Stimulated activated CD4-positive, alpha-beta T cell treated with anti-CD3 and anti-CD28 coated beads, Interleukin-15, amount 100 ng/mL, for 1 hour (primary cell): ENCODE measurements at places on chromosomes 16 and 17.

DNA sequence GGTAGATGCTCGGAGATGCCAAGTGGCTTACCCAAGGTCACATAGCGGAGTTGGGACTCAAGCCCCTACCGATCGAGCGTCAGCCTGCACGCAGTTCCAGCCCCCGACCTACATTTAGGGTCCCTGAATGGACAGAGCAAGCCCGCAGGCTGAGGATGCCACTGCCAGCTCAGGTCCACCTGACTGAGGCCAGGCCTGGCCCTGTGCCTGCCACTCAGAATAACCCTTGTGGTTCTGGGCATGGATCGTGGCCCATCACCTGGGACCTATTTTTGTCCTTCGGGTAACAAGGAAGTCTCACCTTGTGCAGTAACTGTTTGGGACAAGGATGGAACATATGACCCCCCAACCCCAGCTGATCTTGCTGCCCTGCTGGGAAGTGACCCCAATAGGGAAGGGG lies 17.1 kb downstream of the CDH16 start:
- DNase-seq = no peak

DNA sequence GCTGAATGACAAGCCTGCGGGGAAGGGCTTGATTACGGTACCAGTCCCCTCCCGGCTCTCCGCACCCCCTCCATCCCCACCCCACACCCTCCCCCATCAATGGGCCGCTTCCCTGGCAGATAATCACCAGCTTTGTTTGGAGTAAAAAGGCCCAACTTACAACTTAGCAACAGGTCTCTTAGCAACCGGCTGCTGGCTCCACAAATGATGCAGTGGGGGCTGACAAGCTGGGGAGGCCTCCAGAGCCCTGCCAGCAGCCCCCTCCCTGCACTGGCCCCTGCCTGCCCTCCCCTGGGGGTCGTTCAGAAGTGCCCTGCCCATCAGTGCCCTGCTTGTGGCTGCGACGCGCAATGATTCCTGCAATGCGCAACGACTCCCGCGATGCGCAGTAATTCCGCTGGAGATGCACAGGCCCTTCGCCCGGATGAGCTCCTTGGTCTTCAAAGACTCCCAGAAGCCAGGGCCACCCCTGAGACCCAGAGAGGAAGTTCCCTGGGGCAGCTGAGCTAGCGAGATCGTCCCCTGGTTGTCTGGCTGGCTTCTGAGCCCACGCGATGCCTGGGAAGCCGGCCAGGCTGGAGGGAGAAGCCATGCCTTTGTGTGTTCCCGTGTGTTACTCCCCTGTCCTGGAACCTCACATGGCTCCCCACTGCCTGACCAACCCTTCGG lies 23.3 kb downstream of the CPNE2 start:
- DNase-seq = no peak

- no peak for DNase-seq
Observed at GRCh38 chr16:49183911-49184310, 97.7 kb downstream of the CBLN1 start.

DNA sequence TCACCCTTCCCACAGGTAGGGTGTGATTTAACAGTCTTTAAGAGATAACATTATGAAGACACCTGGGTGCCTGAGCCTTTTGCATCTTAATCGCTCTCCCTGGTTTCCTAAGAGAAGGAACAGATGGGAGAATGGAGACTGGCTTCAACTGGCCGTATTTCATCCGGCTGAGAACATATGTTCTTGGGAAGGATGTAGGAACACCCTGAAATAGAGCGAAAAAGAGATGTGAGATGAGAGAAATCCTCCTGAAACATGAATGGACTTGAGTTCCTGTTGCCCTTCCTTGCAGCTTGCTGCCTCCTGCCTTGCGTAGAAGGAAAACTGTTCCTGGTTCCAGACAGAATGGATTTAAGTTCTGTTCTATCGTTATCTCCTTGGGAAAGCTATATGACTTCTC lies 385.4 kb upstream of the RBFOX1 start:
- no peak for DNase-seq

DNA sequence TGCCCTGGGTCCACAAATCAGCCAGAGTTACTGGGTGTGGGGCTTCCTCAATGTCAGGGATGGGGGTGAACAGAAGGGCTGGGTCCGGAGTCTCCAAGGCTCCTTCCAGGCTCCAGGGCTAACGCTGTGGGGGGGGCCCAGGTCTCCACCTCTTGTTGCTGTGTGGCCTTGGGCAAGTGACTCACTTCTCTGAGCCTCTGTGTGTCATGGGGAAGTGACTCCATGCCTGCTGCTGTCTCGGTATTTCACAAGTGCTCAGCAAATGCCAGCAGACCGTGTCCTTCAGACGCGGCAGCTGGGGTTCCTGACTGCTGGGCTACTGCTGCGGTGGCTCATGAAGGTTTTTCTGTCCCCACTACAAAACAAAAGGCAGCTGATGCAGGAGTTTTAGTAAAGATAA lies 26.6 kb downstream of the JPH3 start:
- DNase-seq = no peak

DNA sequence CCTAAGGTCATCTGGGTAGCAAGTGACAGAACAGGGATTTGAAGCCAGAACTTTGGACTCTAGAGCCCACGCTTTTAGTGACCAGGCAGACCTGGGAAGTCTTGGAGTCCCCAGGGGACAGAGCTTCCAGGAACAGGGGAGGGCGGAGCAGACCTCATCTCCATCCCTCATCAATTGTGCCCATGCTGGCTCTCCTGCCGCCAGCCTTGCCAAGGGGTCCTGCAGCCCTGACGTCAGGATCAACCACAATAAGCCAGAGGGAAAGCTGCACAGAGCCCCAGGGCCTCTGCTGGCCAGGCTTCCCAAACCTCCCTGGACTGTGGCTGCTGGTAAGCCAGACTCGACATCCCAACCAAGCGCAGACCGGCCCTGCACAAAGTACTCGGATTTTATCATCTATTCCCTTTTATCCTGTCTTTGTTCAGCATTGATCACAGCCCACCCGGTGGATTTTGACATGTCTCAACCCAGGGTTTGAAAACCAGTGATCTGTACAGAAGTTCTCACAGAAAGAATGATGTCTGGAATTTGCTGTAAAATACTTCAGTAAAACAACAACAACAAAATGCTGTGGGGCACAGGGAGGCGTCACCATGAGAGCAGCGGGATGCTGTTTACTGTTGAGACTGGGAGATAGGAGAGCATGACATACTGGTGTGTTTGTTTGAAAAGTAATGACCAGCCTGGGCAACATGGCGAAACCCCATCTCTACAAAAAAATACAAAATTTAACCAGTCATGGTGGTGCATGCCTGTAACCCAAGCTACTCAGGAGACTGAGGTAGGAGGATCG lies 11.8 kb downstream of the C16orf74 start:
- DNase-seq = no peak

DNA sequence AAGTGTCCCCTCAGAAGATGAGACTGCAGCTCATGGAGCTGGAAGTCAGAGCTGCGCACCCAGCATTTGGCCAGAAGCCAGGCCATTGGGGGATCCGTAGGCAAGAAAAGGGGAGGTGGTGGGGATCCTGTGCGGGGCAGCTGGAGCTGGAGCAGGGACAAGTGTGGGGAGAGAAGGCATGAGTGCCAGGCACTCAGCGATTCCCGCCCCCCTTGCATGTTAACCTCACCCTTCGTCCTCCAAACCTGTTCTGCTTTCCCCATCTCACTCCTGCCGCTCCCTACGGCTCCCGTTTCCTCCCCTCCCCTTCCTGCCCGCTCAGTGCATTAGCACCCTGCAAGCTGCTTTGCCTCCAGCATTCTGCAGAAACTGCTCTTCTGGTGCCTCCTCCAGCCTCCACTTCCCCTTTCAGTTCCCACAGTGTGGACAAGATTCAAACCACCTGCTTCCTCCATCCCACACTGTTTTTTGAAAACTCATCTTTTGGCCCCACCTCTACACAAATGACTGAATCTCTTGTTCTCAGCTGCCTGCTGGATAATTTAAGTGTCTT lies 5.6 kb downstream of the ALOX15 start:
- no peak for DNase-seq

- DNase-seq = no peak
Observed at GRCh38 chr16:50102051-50102746, 36.4 kb downstream of the HEATR3 start.

- DNase-seq = no peak
Observed at GRCh38 chr17:50459756-50460155, 8.9 kb downstream of the CHAD start.

DNA sequence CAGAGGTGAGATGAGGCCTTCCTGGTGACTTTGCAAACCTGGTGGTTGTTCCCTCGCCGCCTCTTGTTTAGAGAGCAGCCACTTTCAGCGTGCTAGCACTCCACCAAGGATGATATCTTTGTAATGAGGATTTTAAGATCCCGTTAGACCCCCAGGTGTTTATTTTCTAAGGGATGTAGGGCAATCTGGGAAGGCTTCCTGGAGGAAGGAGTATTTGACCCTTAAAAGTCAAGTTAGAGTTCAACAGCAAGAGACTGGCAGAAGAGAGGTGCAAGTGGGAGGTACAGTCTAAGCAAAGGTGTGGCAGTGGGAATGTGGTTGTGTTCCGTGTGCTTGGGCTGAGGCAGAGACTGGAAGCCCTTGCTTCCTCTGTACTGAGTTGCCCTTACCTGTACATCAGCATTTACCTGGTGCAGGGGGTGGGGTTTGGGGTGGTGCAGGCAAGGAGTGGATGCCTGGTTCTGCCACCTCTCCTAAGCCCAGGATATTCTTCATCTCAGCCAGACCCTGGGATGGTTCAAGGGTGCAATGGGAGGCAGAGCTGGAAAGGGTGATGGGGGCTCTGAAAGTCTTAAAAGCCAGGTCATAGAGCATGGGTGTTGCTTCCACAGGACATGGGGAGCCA lies 83.6 kb downstream of the SDR42E1 start:
- no peak for DNase-seq

DNA sequence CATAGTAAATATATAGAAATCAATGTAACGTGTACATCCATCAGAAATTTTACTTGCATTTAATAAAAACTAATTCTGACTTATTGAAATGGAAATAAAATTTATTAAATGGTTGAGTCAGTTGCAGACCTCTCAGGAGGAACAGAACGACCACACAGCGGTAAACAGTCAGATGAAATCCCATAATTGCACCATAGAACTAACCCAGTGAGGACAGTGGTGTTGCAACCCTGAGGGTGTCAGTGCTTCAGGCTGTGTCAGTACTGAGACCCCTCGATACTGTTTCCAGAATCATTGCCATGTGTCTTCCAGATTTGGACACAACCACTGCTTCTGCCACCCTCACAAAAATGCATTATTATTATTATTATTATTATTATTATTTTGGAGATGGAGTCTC lies 29.0 kb upstream of the SSTR2 start:
- DNase-seq = no peak

- no peak for DNase-seq
Observed at GRCh38 chr16:23081675-23082119, 67.6 kb downstream of the USP31 start.

- no peak for DNase-seq
Observed at GRCh38 chr16:21638573-21638975, 13.8 kb downstream of the IGSF6 start.

DNA sequence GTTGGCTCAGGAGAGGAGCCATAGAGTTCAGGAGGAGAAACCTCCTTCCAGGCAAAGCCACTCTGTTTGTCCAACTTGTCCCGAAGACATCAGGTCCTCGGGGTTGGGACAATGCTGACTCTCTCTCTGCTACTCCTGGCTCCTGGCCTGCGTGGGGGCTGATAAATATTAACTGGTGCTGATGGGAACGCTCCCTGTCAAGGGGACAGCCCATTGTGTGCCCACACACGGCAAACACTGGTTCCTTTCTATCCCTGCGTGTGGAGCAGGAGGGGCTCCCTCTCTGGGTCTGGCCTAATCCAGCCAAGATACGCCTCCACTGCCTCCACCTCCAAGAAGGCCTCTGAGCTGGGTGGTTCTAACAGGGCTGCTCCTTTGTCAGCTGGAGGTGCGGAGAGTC lies 4.4 kb downstream of the KIF19 start:
- no peak for DNase-seq

- no peak for DNase-seq
Observed at GRCh38 chr16:55992551-55992950, 117.4 kb upstream of the CES5A start.

- no peak for DNase-seq
Observed at GRCh38 chr16:1550069-1550468, 16.6 kb downstream of the TMEM204 start.

DNA sequence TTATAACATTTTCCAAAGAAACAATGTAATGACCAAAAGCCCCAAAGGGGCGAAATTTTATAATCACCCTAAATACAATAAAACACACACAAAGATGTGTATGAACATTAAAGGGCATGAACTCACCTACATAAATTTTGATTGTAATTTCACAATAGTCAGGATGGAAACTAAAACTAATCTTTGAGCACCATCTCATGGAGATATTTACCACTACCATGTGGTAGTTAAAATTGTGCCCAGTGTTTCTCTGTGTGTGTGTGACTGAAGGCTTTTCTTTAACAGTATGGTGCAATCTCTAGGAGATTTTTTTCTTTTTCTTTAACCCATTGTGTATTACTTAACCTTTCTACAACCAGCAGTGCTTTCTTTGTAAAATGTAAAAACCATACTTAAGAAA lies 19.7 kb upstream of the MEIOC start:
- no peak for DNase-seq

DNA sequence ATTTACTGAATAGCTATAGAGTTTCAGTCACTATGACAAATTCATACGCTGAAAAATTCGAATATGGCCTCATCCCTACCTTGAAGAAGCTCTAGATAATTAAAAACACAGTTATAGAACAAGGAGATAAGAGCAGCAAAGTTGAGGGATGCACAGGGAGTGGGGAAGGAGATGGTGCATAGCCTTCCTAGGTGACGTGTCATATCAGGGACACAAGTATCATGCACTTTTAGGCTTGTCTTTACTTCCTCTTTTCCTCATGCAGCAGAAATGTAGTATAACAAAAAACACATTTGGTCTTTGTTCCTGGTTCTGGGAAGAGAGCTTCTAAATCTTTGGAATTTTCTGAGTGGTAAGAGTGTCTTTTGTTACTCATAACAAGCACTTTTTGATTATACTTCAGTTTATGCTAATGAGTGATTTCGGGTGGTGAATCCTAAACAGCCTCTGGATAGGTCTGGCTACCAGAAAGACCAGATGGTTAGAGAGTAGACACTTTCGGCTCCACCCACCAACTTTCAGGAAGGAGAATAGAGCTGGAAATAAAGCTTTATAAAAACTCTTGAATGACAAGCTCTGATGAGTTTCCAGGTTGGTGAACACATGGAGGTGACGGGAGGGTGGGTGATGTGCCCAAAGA lies 341.4 kb downstream of the UTP18 start:
- DNase-seq = no peak

DNA sequence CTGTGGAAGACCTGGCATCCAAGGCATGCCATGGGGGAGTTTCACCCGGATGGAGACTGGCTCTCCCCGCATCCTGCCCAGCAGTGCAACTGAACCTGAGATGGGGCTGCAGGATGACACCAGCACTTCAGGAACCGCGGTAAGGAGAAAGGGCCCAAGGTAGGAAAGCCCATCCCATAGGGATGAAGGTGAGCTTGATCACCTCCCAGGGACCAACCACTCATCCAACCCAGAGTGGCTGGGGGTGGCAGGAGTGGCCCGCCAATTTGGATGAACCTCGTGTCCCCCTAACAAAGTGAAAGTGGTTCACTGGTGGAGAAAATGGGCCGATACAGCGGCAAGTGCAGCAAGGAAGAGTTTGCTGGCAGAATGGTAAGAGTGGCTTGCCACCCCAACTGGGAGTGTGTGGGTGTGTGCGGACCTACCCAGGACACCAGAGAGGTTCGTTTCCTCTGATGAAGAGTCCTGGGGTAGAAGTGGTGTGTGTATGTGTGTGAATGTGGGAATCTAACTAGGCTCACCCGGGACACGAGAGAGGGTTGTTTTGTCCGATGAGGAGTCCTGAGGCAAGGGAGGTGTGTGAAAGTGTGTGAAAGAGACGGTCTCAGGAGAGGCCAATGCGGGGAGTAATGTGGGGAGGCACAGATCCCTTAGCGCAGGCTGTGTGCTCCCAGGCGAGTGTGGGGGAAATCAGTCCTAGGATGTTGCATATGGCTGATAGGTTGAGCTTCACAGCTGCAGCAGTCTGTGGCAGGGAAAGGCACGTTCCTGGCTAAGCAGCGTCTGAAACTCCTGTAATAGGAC lies 22.6 kb downstream of the ACSM1 start:
- DNase-seq = no peak
